HFF-Myc (cell line): ENCODE measurements at places on chromosomes 5 and 9.

- no peak for DNase-seq
Observed at GRCh38 chr9:111443454-111443853, 40.7 kb downstream of the ECPAS start.

- no peak for DNase-seq
Observed at GRCh38 chr5:127556609-127557334, 39.3 kb downstream of the PRRC1 start.

DNA sequence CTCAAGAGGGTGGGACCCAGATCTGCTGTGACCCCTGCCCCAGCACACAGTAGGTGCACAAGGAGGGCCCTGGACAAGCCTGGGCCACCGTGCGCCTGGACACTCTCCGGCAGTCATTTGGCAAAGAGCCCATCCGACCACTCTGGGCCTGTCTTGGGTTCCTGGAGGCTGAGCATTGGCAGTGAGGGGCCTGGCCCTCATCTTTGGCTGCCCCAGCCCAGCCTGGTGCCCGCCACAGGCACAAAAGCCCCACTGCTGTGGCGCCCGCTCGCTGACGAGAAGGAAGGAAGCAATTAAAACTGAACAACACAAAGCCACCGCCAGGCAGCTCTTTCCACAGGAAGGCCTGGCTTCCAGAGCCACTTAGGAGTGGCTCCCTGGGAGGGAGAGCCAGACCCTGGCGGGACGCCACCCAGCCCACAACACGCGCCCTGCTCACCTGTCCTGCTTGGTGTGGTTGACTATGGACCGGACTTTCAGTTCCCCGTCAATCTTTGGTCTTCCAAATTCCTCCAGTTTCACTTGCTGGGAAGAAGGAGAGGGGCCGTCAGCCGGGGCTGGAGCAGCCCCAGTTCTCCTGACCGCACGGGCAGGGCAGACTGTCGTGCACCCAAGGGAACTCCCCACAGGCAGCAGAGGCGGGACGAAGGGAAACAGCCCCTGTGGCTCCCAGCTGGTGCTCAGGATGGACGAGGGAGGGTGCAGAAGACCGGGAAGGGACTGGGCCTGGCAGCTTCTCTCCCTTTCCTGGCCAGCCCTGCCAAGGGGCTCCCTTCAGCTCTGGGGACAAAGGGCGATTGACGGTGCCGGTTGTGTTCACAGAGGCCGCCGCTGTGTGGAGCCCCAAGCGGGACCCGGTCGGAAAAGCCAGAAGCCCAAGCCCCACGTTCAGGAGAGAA lies 50.9 kb upstream of the SARDH start:
- no peak for DNase-seq

GRCh38 chr5:99621772-99622681 lies 693.2 kb upstream of the CHD1 start:
- DNase-seq = no peak

DNA sequence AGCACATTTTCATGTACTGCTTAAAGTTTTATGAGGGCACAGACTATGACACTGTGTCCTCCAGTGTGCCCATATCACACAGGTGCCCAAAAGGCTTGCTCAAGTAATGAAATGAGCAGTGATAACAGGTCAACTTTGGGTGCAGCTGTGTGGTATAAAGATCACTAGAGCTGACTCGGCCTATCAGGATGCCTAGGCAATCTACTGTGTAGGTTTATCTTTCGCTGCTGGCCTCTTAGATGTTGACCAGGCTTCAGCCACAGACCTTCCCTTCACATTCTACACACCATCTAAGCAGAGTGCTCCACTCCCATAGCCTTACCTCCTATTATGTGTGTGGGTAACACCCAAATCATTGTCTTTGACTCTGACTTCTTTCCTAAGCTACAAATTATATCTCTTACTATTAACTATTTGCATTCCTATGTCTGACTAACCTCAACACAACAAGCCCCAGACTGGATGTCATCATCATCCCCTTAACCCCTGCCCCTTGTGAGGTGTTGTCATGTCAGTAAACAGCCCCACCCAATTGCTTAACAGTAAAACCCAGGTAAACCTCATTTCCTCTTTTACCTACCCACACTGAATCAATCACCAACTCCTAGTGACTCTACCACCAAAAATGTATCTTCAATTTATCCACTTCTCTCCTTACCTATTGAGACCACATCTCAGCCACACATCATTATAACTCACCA lies 2.5 kb downstream of the SREK1IP1 start:
- no peak for DNase-seq

GRCh38 chr9:134265078-134265477 lies 61.2 kb upstream of the RXRA start:
- no peak for DNase-seq

GRCh38 chr9:127955294-127956015 lies 17.8 kb upstream of the DPM2 start:
- no peak for DNase-seq

GRCh38 chr5:154300207-154300883 lies 109.8 kb downstream of the GALNT10 start:
- DNase-seq = no peak

GRCh38 chr9:134237630-134238265 lies 73.4 kb upstream of the RNU6ATAC start:
- no peak for DNase-seq

- no peak for DNase-seq
Observed at GRCh38 chr5:76425928-76426804, 23.1 kb downstream of the IQGAP2 start.

- DNase-seq = no peak
Observed at GRCh38 chr5:81182396-81183390, 50.4 kb upstream of the CKMT2 start.
